ENCODE measurements at places on chromosomes 6 and 20.

DNA sequence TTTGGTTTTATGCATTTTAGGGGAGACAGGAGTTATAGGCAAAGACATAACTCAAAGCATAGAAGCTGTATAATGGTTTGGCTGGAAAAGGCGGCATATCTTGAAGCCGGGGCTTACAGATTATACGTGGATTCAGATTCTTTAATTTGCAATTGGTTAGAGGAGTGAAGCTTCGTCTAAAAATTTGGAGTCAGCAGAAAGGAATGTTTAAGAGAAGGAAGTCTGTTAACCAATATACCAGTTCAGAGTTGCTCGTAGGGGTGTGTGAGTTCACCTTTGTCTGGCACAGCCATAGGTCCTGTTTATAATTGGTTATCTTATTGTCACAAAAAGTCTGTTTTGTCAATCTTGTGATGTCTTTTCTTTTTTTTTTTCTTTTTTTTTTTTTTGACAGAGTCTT is 8.9 kb downstream of the ARHGAP40 start:
- no peak for DNase-seq

DNA sequence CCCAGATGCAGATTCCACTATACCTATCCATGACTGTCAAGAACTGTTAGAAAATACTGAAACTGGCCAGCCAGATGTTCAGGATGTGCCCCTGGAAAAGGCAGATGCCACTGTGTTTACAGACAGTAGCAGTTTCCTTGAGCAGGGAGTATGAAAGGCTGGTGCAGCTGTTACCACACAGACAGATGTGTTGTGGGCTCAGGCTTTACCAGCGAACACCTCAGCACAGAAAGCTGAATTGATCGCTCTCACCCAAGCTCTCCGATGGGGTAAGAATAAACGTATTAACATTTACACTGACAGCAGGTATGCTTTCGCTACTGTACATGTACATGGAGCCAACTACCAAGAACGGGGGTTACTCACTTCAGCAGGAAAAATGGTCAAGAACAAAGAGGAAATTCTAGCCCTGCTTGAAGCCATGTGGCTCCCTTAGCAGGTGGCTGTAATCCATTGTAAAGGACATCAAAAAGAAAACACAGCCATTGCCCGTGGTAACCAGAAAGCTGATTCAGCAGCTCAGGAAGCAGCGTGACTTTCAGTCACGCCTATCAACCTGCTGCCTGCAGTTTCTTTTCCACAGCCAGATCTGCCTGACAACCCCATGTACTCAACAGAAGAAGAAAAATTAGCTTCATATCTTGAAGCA is 459.7 kb upstream of the HTR1E start:
- peak; percentile 46 for DNase-seq

GRCh38 chr6:4888841-4889240 is 112.6 kb downstream of the CDYL start:
- DNase-seq: no peak

- DNase-seq: no peak
Measured at GRCh38 chr20:32972181-32973076, 31.8 kb downstream of the SUN5 start.
